AG10803 (cell line): ENCODE measurements at places on chromosomes 4 and X.

- peak; percentile 66 for DNase-seq
Observed at GRCh38 chr4:74311696-74312313, 3.5 kb downstream of the EPGN start.

DNA sequence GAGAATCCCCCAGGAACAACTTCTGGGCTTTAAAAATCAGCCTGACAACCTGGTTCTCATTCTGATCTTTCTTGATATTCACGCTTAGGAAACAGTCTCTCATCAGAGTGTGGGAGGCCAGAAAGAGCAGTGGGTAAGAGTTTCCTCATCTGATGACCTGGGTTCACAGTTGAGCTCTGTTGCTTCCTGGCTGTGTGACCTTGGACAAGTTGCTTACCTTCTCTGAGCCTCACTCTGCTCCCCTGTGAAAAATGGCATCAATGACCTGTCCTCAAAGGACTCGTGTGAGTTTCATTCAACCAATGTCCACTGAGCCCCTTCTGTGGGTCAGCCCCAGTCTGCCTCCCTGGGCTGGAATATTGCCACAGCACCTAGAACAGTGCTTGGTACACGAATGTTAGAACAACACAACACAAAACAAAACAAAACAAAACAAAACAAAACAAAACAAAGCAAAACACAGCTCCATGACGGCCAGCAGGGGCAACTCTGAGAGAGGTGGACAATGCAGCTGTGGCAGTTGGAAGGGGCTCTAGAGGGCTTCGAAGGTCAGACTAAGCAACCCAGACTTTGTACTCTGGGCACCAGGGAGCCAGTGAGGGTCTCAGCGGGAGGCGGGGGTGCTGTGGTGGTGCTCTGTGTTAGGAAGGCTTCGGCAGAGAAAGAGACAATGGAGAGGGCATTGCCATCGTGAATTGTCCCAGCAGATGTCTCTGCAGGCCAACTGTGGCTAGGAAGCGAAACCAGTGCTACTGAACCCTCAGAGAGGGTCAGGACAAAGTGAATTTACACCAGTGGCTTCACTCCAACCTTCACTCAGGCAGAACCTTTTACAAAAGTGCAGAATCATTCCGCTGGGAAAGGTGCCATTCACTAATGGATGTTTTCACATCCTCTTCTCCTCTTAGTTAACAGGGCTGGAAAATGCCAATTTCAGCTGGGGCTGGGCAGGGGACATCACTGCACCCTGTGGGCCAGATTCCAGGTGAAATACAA, 14.3 kb upstream of the C4orf50 start:
- peak; percentile 2 for DNase-seq

- no peak for DNase-seq
Observed at GRCh38 chr4:101332424-101332823, 14.9 kb downstream of the PPP3CA start.

DNA sequence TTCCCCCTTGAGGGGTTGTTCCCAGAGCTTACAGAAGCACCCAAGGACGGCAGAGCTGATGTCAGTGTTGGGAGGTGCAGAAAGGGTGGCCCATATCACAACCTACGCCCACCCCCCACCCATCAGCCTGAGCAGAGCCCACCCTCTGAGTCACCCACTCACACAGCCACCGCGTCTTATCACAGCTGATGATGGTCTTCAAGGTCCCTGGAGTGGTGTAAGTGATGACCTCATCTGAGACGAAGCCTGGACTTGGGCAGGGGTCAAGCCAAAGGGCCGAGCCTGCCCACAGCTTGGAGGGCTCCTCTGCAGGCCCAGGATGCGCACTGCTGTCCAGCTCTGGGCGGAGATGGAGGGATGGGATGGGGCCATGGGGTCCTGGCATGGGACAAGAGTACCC, 3.0 kb upstream of the HTRA3 start:
- DNase-seq = no peak

GRCh38 chr4:35772291-35772690, 472.0 kb downstream of the ARAP2 start:
- no peak for DNase-seq

DNA sequence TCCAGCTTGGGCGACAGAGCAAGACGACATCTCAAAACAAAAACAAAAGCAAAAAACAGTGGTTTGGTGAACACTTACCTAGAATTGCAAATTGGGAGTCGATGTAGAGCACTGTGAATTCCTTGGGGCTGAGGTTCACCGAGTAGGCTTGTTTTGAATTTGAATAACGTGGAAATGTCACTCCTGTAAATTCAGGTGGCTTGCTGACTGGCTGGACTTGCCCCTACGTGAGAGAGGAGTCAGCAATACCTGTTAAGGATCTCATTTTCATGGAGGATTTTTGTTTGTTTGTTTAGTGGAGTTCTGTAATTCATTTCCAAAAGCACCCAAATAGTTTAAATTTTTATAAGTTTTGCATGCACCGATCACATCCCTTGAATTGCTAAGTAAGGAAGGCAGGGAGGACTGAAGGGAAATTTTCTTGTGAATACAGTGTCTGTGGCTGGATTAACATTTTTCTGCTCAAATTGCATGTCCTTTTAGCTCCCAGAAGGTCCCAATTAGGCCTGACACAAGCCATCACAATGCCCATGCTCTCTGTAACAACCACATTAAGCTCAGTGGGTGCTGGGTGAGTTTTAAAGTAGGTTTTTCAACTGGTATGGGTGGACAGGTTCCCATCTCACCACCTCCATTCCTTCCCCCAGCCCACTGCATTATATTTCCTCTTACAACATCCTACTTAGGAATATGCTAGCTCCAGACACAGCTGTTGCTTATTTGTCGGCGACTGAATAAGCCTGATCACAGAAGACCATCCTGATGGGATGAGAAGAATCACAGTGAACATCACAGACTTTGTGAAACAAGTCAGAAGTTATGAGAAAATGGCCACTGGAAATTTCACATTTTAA, 58.5 kb upstream of the TTC29 start:
- DNase-seq = peak; percentile 54

DNA sequence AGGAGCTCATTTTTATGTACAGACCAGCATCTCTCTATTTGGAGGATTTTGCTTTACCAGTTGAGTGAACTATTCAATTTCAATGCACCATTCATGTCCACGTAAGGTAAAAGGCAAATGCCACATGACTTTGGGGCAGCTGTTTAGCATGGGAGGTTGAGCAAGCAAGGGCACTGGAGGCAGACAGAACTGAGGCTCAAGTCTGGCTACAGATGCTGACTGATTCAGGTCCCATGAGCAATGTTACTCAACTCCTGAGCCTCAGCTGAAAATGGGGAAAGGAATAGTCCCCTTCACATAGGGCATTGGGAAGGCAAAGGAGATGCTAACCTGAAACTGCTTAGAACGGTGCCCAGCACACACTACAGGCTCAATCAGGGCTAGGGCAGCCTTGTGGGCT, 93.0 kb upstream of the MTM1 start:
- DNase-seq = peak; percentile 21

DNA sequence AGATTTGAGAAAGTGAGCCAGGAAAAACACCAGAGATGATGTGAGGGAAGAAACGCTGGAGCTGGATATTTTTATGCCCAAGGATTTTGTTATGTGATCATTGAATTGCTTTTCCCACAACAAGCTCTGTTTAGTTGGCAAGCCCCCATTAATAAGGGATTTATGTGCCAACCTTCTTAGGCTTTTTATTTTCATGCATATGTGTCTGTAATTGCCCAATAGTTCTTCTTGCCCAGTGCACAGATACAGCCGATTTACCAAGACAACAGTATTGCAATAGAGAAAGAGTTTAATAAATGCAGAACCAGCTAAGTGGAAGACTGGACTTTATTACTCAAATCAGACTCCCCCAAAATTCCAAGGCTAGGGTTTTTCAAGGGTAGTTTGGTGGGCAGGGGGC, 57.7 kb downstream of the TRIM2 start:
- DNase-seq = peak; percentile 52
